ENCODE measurements at places on chromosomes 1 and 21. TPM values are rescaled to one million over a fixed set of nuclear protein-coding genes. Genes with fewer than 3 reads are reported as not detected.

DNA sequence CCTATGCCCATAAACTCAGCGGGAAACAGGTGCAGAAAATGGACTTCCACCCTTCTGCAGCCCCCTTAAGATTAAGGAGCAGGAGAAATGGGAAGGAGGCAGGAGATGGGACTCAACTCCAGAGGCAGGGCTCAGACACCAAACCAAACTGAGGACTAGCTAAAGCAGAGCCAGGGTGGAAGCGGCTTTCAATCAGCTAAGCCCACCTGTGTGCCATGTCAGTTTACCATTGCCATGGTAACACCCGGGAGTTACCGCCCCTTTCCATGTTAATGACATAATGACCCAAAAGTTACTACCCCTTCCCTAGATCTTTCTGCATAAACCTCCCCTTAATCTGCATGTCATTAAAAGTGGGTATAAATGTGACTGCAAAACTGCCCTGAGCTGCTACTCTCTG is 653.5 kb downstream of the PTPRU start:
- no peaks in the 10 kb centered on the region for H3K4me1 ChIP-seq
- DNase-seq = no peak
- H3K27me3 ChIP-seq = no peaks in the 10 kb centered on the region
- no peak overlapping the region for H3K4me3 ChIP-seq
- H3K27ac ChIP-seq = no peak overlapping the region
- H3K36me3 ChIP-seq = no peaks in the 10 kb centered on the region

DNA sequence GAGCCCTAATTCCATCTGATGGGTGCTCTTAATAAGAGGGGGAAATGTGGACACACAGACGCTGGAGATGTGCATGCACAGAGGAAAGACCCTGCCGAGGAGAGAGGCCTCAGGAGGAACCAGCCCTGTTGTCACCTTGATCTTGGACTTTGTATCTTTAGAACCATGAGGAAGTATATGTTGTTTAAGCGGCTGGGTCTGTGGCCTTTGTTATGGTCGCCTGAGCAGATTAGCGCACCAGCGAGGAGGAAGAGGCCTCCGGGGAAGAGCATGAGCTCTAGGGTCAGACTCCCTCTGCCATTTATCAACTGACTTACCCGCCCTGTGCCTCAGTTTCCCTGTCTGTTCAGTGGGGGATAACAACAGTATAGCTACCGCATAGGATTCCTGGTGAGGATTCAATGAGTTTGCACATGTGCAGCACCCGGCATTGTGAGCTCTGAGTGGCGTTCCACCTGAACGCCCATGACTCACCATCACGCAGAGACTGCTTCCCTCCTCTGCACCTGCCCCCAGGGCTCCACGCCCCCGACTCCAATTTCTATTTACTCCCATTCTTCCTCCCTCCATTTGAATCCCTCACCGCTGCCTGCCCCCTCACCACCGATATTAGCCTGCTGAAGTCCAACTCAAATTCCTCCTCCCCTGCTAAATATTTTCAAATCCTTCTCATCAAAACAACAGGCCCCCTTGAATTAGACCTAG is 67.2 kb downstream of the ATP5PO start:
- no peak overlapping the region for H3K4me3 ChIP-seq
- no peaks in the 10 kb centered on the region for H3K27me3 ChIP-seq
- peaks cover 12% of the 10 kb centered on the region for H3K4me1 ChIP-seq
- no peak for DNase-seq

Gene TPR
- 77.9 TPM for total RNA-seq

DNA sequence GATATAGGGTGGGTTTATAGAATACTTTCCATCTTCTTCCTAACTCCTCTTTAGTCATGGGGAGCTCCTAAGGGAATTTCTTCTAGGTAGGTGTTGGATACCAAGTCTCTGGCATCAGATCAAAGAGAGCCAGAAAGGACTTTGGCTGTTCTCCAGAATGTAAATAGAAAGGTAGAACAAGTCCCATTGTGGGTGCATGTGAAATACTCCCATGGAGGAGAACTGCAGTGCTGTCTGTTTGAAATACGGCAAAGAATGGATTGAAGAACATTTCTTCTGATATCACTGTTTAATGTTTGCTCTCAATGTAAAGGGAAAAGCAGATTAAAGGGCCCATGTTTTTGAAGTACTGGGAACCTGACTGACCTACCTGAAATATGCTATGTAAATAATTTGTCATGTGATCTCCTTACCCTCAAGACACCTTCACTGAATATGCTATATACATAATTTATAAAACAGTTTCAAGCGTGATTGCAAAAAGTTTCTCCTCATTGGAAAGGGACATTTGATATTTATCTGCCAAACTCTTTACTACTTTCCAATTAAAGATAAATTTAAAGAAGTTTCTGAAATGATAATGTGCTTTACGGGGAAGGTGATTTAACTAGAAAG is 65.9 kb downstream of the LAMC1 start:
- H3K36me3 ChIP-seq = no peaks in the 10 kb centered on the region
- peak overlapping the region; percentile 83 for H3K27ac ChIP-seq
- H3K4me3 ChIP-seq = no peak overlapping the region
- no peaks in the 10 kb centered on the region for H3K27me3 ChIP-seq

- peak overlapping the region; percentile 53 for H3K4me3 ChIP-seq
- peaks cover 73% of the 10 kb centered on the region for H3K4me1 ChIP-seq
- no peak for DNase-seq
- H3K27me3 ChIP-seq = no peaks in the 10 kb centered on the region
- H3K36me3 ChIP-seq = no peaks in the 10 kb centered on the region
Measured at GRCh38 chr1:111515291-111516004, 12.0 kb upstream of the ADORA3 start.

DNA sequence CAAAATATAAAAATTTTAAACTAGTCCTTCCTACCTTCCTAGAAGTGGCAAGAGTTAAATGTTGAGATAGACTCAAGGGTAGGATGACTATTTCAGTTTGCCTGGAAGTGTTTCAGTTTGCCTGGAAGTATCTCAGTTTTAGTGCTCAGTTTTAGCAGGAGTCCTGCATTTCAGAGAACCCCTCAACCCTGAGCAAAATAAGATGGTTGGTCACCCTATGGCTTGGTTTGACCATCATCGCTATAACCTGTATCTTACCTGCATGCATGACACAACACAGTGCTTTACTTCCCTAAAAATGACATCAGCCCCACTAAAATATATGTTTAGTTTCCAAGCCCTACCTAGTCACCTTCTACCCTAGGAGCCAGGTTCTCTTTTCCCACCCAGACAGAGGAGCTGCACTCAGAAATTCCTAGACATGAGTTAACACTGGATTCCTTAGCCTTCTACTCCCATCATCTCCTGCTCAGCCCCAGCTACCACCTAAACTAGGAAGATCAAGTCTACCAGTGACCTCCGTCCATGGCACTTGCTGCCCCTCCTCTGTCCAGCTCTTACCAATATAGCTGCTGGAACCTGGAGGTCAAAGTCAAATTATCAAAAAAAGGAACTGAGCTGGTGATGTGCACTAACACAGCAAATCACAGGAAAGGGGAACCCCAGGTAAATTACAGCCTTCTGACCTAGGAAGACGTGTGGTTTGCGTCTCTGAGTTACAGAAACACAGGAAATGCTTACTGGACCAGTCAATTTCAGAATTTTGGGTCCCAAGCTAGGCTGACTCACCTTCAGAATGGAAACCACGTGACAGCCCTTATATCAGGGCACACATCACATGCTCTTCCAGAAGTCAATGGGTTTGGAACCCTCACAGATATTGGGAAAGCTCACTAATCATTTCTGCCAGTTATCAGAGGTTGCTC is 2.2 kb upstream of the G0S2 start:
- H3K36me3 ChIP-seq = no peaks in the 10 kb centered on the region
- DNase-seq = no peak
- H3K4me1 ChIP-seq = peaks cover 30% of the 10 kb centered on the region

DNA sequence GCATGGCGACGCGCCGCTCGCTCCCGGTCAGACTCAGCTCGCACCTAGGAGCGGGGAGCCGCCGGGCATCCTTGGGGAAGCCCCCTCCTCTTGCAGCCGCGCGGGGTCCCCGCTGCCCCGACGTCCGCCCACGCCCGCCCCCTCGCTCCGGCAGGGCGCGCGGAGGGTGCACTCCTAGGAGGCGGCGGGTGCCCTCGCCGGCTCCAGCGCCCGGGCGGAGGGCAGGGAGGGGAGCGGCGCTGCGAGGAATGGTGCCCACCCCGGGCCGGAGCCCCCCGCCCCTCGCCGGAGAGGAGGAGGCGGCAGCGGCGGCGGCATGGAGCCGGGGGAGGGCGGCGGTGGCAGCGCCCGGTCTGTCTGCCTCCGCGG is 488 bp downstream of the FAM78B start:
- DNase-seq = no peak
- H3K4me3 ChIP-seq = peak overlapping the region; percentile 82
- peaks cover 34% of the 10 kb centered on the region for H3K4me1 ChIP-seq
- H3K27me3 ChIP-seq = no peaks in the 10 kb centered on the region
- H3K36me3 ChIP-seq = no peaks in the 10 kb centered on the region

Gene SPRR2B
- not detected for total RNA-seq

DNA sequence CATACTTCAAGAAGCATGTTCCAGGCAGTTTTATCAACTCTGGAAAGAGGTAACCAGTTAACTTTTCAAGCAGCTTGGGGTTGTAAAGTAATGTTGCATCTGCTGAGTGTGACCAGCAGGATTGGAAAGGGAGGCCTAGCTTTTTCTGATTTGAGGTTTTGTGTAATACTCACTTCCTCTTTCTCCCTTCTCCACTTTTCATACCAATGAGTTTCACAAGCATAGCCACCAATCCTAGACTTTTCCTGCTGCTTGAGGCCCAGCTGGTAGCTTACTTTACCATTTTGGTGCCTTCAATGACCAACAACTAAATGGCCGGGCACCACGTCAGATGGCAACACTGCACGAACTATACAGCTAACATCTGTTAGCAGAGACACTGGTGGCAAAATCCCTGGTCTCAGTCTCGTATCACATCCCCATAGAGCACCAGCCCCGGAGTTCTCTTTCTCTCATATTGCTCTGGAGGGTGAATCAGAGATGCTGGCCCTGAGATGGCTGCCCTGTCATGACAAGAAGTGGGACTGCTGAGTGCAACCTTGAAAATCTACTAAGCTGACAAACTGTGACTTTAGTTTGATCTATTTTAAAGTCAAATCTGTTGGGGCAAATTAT is 14.8 kb upstream of the GPR88 start:
- no peak overlapping the region for H3K4me3 ChIP-seq
- no peaks in the 10 kb centered on the region for H3K4me1 ChIP-seq
- no peaks in the 10 kb centered on the region for H3K27me3 ChIP-seq
- H3K27ac ChIP-seq = no peak overlapping the region

Gene AMY1C
- not detected for total RNA-seq

Gene FAM72C
- not detected for total RNA-seq

Gene FCRL3
- 0.33 TPM for total RNA-seq

Gene NPR1
- total RNA-seq = 52.4 TPM

GRCh38 chr1:206714331-206715058 is 29.8 kb downstream of the MAPKAPK2 start:
- H3K36me3 ChIP-seq = no peaks in the 10 kb centered on the region
- peak overlapping the region; percentile 67 for H3K27ac ChIP-seq
- H3K27me3 ChIP-seq = no peaks in the 10 kb centered on the region
- DNase-seq = no peak
- H3K4me3 ChIP-seq = no peak overlapping the region
- H3K4me1 ChIP-seq = peaks cover 85% of the 10 kb centered on the region

DNA sequence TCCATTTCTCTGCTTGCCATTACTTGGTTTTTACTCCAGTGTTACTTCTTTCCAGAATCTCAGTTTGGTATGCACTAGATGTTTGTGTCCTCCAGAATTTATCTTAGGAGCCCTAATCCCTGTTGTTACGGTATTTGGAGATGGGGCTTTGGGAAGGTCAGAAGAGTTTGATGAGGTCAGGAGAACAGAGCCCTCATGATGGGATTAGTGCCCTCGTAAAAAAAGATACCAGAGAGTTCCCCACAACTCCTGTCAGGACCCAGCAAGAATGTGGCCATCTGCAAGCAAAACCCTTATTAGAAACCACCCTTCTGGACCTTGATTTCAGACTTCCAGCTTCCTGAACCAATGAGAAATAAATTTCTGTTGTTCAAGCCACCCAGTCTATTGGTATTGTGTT is 98.0 kb downstream of the ADAMTS1 start:
- no peaks in the 10 kb centered on the region for H3K4me1 ChIP-seq
- no peak overlapping the region for H3K27ac ChIP-seq

GRCh38 chr21:36697060-36697850 is 1.7 kb upstream of the SIM2 start:
- DNase-seq = no peak
- H3K4me3 ChIP-seq = peak overlapping the region; percentile 5
- H3K27me3 ChIP-seq = peaks cover 98% of the 10 kb centered on the region
- no peak overlapping the region for H3K27ac ChIP-seq
- H3K36me3 ChIP-seq = no peaks in the 10 kb centered on the region

Gene KCNJ15
- 1.2 TPM for total RNA-seq

GRCh38 chr21:39874759-39875158 is 7.5 kb downstream of the PCP4 start:
- H3K27ac ChIP-seq = peak overlapping the region; percentile 55
- H3K4me1 ChIP-seq = peaks cover 26% of the 10 kb centered on the region
- H3K36me3 ChIP-seq = no peaks in the 10 kb centered on the region
- no peaks in the 10 kb centered on the region for H3K27me3 ChIP-seq
- no peak for DNase-seq
- H3K4me3 ChIP-seq = peak overlapping the region; percentile 7

GRCh38 chr1:196209265-196209664 is 399.0 kb downstream of the KCNT2 start:
- H3K27me3 ChIP-seq = no peaks in the 10 kb centered on the region
- H3K36me3 ChIP-seq = no peaks in the 10 kb centered on the region
- H3K4me3 ChIP-seq = no peak overlapping the region
- no peak overlapping the region for H3K27ac ChIP-seq
- no peaks in the 10 kb centered on the region for H3K4me1 ChIP-seq

- DNase-seq = no peak
- peak overlapping the region; percentile 67 for H3K27ac ChIP-seq
- no peak overlapping the region for H3K4me3 ChIP-seq
- peaks cover 51% of the 10 kb centered on the region for H3K4me1 ChIP-seq
- H3K27me3 ChIP-seq = no peaks in the 10 kb centered on the region
Measured at GRCh38 chr1:182304627-182305026, 87.0 kb downstream of the GLUL start.

- no peak for DNase-seq
- H3K4me3 ChIP-seq = no peak overlapping the region
- no peak overlapping the region for H3K27ac ChIP-seq
- no peaks in the 10 kb centered on the region for H3K27me3 ChIP-seq
- H3K36me3 ChIP-seq = no peaks in the 10 kb centered on the region
Measured at GRCh38 chr1:114466334-114467014, 44.5 kb downstream of the TRIM33 start.

Gene PTAFR
- 7.4 TPM for total RNA-seq

GRCh38 chr21:44291936-44292811 is 6.5 kb downstream of the AIRE start:
- H3K27me3 ChIP-seq = no peaks in the 10 kb centered on the region
- no peak for DNase-seq

Gene WNT9A
- 7.5 TPM for total RNA-seq

Gene GUCA2A
- not detected for total RNA-seq
